ENCODE measurements at places on chromosomes 4 and X.
A peak's percentile ranks its signal among the peaks of the same experiment; 100 is the strongest.

- DNase-seq: no peak
Measured at GRCh38 chr4:118817178-118817930, 18.6 kb downstream of the SEC24D start.

GRCh38 chrX:30874851-30875250 lies 14.2 kb downstream of the TAB3 start:
- DNase-seq: no peak

GRCh38 chr4:170242471-170242870 lies 152.7 kb upstream of the AADAT start:
- DNase-seq: no peak

DNA sequence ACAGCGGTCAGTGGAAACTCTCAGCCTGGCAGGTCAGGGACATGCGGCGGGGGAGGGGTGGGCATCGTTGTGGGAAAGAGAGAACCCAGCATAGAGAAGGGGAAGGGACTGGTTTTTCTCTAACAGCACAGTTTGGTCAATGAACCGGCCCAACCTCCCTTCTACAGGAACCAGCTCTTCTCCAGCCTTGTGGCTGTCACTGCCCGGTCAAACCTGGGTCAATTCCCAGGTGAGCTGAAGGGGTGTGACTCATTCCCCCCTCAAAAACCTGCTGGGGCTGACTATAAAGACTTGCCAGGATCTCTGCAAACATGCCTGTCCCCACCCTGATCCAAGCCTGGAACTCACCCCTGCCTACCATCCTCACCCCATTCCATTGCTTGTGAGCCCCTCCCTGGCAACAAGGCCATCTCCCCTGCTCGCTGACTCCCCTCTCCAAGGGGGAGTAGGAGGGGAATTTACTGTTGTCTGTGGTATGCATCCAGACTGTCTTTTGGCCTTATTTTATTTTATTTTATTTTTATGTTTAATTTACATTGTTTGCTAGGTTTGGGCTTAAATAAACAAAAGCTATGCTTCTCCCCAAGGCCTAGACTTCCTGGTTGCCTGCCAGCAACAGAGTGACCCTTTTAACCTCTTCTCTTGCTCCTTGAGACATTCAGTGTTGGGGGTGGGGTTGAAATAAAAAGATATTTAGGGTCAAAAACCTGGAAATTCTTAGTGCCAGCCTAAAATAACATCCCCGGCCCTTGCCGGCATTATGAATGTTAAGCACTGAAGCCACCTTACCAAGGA lies 49.6 kb downstream of the TSC22D3 start:
- no peak for DNase-seq

GRCh38 chr4:77599378-77599777 lies 6.2 kb upstream of the CXCL13 start:
- peak; percentile 46 for DNase-seq

GRCh38 chr4:168831585-168831918 lies 178.5 kb downstream of the CBR4 start:
- DNase-seq: no peak

- no peak for DNase-seq
Measured at GRCh38 chrX:120311727-120312063, 434 bp upstream of the TMEM255A start.

GRCh38 chrX:42386681-42387080 lies 391.3 kb downstream of the PPP1R2C start:
- DNase-seq: no peak

- DNase-seq: no peak
Measured at GRCh38 chrX:40849906-40850823, 114.8 kb upstream of the MED14 start.

- DNase-seq: no peak
Measured at GRCh38 chr4:182805750-182806149, 111.4 kb downstream of the DCTD start.

GRCh38 chr4:7212101-7212674 lies 19.9 kb downstream of the SORCS2 start:
- DNase-seq: no peak

DNA sequence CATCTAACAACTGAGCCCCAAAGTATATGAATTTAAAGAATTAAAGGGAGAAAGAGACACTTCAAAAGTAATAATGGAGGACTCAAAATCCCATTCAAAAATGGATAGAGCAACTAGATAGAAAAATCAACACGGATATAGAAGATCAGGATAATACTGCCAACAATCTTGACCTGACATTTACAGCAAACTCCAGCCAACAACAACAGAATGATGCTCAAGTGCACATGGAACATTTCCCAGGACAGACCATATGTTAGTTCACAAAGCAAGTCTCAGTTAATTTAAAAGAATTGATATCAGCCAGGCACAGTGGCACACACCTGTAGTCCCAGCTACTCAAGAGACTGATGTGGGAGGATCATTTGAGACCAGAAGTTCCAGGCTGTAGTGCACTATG lies 72.0 kb upstream of the SMARCAD1 start:
- DNase-seq: no peak

DNA sequence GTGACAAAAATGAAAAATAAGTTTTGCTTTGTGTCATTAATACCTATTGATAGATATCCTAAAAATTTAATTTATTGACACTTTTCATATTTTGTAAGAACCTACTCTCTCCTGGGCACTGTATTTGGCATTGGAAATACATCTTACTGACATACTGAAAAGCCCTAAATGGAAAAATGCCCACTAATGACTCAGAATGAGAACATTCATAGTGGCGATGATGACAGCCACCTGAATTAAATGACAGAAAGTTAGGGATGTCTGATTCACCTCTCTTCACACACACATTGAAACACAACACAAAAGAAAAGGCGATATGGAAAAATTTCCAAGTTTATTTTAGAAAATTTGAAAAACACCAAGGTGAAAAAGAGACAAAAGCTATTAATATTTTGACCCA lies 992.3 kb downstream of the STPG2 start:
- no peak for DNase-seq

DNA sequence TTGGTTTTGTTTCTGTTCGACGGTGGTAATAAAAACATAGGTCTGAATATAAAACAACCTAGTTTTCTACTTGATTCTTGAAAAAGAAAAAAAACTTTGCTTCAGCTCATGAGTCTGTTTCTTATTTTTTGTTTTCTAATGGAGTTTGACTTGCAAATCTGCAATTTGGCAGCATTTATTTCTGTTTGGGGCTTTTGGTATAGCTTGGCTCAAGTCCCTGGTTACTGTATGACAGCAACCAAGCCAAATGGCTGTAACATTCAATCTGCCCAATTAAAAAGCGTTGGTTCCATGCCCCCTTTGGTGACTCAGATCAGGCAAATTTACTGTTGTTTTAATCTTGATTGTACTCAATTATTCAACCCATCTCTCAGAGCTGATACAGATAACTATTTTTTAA lies 263.4 kb downstream of the GRIA3 start:
- no peak for DNase-seq

- DNase-seq: no peak
Measured at GRCh38 chr4:16104520-16104919, 20.7 kb upstream of the PROM1 start.

DNA sequence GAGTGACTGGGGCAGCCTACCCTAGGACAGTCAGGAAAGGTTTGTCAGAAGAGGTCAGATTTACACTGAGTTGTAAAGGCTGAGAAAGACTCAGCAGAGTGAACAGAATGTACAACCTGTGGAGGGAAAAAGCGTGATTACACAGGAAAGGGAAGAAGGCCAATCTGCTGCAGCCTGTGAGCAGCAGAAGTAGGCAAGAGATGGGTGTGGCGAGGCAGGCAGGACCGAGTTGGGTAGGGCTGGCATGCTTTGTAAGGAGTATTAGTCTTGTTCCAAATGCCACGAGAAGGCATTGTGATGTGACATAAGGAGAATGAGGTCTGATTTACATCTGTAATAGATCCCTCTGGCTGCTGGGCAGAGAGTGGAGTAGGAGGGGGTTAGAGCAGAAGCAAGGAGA lies 12.6 kb downstream of the SGMS2 start:
- DNase-seq: no peak

GRCh38 chrX:8721536-8721935 lies 10.4 kb downstream of the ANOS1 start:
- DNase-seq: no peak

DNA sequence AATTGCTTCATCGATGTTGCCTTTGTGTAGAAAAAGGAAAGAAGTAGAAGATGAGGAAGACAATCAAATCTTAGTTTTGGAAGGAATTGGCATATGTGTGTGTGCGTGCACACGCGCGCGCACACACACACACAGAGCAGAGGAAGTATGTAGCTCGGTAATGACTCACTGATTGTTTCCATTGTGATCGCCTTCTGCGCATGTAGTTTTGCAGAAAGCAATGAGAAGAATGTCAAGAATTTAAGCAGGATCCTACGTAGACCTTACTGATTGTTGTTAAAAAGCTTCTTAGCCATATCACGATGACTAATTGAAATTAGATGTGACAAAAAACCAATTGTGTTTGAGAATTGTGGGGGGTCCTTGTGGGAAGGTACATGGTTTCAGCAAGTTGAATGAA lies 12.8 kb upstream of the LIMCH1 start:
- DNase-seq: peak; percentile 20
